ENCODE measurements at places on chromosomes 1 and 21.

DNA sequence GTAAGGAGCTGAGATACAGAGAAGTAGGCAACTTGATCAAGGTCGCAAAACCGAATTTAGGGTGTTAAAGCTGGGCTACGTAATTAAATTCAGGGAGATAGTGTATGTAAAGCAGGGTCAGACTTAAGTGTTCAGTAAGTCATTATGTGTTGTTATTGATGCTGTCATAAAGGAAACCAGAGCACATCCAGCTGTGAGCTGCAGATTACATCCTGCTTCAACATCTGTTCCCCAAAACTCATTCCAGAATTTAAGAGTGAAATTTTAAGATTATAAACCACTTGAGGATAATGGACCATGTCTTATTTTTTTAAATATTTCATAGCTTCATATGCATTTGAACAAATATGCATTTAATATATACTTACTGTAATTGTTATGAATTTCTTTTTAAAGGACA is 49.7 kb downstream of the IVNS1ABP start:
- no peak for DNase-seq

DNA sequence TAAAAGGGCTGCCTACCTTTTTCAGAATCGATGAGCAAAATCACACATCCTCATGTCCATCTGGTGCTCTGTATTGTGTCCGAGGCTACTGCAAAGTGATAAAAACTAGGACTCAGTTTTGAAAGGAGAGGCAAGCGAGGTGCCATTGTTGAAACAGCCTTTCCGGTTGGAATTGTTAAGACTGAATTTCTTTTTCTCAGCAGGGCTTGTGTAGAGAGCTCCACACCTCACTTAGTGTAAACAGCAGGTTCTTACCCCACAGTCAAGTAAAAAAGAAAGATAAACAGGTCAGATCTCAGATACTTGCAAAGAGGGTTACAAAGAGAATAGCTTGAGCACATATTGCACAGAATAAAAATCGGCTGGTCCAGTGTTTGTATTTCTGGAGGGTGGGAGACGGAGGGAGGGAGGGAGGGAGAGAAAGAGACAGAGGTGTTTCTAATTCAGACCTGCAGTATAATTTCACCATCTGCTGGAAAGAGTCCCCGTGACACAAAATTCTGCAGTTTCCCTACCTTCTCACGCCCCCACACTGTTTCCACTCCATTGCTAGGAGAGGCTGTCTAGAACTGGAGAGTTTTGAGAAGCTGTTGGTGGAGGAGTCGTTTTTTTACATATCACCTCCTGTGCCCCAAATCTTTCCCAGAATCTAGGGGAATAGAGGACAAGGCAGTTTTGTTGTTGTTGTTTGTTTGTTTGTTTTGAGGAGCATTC is 82.5 kb downstream of the EDEM3 start:
- DNase-seq, result no peak

- DNase-seq, result no peak
These were observed 26.5 kb upstream of the NTPCR start for GRCh38 chr1:232923739-232924386.

- no peak for DNase-seq
These were observed 1333.9 kb downstream of the AMY1C start for GRCh38 chr1:105083611-105084010.

- DNase-seq, result no peak
These were observed 171.9 kb downstream of the COL24A1 start for GRCh38 chr1:85984636-85985035.

DNA sequence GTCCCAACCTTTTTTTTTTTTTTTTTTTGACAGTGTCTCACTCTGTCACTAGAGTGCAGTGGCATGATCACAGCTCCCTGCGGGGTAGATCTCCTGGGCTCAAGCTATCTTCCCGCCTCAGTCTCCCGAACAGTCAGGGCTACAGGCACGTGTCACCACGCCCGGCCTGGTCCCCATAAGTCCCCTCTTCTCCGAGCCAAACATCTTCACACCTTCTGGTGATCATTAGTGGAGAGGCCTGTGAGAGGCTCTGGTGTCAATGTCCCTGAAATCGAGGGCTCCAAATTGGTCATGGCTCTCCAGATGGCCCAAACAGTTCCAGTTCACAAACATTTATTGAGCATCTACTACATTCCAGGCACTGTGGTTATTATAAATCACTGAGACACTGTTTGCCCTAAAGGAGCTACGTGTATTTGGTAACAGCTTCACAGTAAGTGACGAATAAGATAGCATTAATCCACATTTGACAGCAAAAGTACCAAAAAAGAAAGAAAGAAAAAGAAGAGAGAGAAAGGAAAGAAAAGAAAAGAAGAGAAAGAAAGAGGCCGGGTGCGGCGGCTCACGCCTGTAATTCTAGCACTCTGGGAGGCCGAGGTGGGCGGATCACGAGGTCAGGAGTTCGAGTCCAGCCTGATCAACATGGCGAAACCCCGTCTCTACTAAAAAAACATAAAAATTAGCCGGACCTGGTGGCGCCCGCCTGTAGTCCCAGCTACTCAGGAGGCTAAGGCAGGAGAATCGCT is 867 bp upstream of the TIMM17A start:
- DNase-seq, result no peak

- DNase-seq, result no peak
These were observed 56.0 kb upstream of the CASZ1 start for GRCh38 chr1:10852486-10852885.

- DNase-seq, result no peak
These were observed 20.4 kb downstream of the KIAA1614 start for GRCh38 chr1:180933141-180933540.

DNA sequence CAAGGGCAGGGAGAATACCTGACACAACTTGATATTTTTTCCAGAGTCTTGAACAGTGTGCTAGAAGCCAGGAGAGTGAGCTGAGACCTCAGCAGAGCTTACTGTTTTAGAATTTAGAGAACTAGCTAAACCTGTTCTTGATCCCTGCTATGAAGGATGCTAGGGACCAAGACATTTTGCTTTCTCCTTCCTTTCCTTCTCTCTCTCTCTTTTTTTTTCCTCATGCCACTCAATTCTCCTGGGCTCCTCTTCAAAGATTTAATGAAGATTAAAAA is 99.0 kb downstream of the NGF start:
- DNase-seq, result no peak

GRCh38 chr1:214847071-214847810 is 235.3 kb upstream of the KCNK2 start:
- DNase-seq, result no peak

- DNase-seq, result no peak
These were observed 422.9 kb downstream of the PTBP2 start for GRCh38 chr1:97144527-97144926.

GRCh38 chr21:28639737-28640136 is 352.9 kb downstream of the LTN1 start:
- no peak for DNase-seq

- no peak for DNase-seq
These were observed 2.4 kb downstream of the ELF3 start for GRCh38 chr1:202012544-202013478.

GRCh38 chr1:246035060-246035541 is 472.0 kb downstream of the SMYD3 start:
- no peak for DNase-seq

- no peak for DNase-seq
These were observed 511.8 kb upstream of the USP24 start for GRCh38 chr1:55726994-55727393.

DNA sequence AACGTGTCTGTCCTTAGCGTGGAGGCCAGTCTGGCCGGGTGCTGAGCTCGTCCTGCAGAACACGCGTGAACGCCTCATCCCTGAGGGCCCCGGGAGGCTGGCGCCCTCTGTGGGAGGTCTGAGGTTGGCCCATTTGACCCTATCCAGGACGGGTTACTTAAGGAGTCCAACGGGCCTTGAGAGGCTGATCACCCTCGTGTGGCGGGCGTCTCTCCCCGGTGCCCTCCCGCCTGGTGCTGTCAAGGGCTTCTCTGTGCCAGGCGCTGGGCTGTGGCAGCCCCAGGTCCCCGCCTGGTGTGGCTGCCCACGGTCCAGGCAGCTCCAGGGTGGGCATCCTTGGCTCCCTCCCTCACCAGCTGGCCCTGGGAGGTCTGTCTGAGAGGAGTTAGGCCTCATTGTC is 9.7 kb downstream of the SKI start:
- no peak for DNase-seq

DNA sequence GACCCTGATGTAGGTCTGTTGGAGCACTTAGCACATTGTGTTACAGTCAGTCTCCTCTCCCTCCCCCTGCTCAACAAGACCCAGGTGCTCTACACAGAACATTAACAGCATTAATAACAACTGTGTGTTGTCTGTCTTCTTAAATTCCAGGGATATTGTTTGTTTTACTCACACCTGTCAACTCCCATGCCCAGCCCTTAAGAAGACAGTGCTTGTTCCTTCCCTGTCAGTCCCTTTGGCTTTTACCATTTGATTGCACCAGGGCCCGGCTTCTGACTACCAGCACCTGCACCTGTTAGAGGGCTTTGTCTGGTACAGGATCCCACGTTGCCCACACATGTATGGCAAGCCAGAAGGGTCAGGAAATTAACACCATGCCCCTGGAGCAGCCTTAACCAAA is 11.7 kb downstream of the RIMKLA start:
- peak; percentile 45 for DNase-seq

DNA sequence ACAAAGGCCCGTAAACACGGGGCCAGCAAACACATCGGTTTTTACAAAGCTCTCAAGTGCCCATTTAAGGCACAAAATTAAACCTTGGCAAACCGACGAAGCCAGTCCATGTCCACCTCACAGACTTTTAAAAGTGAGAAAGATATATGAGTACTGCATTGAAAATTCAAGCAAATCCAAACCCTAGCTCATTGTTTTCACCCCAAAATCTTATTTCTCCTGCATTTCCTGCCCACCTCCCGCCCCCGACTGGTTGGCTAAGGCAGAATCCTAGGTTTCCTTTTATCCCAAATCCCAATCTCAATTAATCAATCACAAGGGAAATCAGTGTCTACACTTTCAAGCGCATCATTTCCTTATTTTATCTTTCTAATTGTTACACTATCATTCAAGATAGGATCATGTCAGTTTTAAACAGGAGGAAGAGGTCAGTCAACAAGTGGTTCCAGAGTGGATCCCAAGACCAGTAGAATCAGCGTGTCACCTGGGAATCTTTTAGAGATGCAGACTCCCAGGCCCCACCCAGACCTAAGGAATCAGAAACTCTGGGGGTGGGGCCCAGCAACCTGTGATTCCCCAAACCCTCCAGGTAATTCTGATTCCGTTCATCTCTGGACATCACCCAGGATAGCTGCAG is 1.7 kb upstream of the GNG4 start:
- DNase-seq, result no peak

DNA sequence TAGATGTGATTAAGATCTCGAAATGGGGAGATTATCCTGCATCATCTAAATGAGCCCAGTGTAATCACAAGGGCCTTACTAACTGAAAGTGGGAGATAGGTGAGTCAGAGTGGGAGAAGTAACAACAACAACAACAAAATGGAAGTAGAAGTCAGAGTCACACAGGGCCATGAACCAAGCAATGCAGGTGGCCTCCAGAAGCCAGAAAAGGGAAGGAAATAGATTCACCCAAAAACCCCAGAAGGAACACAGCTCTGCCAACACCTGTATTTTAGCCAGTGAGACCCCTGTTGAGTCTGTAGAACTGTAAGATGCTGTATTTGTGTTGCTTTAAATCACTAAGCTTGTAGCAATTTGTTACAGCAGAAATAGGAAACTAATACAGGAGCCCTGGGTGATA is 4.1 kb downstream of the TAGLN2 start:
- DNase-seq, result no peak

GRCh38 chr1:41582851-41583657 is 98.6 kb upstream of the EDN2 start:
- DNase-seq, result no peak

- peak; percentile 85 for DNase-seq
These were observed 1.7 kb upstream of the DUSP10 start for GRCh38 chr1:221743416-221744208.

DNA sequence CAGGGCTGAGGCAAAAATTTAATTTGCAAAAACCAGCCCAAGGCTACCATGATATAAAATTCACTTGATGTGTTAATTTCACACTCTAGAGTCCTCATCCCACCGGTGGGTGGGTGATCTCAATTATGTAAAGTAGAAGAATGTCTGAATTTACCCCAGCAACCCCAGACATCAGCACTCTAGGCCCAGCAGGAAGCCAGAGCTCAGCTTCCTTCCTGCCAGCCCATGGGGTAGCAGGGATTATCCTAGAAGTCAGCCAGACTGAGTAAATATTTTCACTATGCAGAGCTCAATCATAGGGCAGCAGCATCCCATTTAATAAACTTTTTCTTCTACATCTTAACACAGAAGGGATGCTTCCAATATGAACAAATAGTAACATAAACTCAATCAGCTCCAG is 71.0 kb downstream of the SIPA1L2 start:
- no peak for DNase-seq

GRCh38 chr1:39407896-39408640 is 83.4 kb upstream of the BMP8A start:
- no peak for DNase-seq

DNA sequence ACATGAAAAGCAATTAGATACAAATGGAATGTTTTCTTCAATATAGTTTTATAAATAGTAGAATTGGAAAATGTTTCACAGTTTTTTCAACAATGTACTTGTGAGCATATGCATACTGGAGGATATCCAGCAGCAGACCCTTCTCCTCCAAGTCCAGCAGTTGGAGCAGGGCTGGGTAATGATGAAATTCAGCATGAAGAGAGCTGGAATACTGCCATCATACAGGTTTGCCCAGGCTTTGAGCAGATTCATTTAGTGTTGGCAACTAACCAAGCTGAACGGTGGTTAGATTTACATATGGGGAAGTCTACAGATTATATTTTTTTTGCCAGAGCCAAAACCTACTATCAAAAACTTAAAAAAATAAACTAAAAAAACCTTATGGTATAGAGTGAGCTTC is 38.3 kb downstream of the WDR3 start:
- DNase-seq, result no peak

GRCh38 chr1:246283771-246284410 is 223.2 kb downstream of the SMYD3 start:
- no peak for DNase-seq

DNA sequence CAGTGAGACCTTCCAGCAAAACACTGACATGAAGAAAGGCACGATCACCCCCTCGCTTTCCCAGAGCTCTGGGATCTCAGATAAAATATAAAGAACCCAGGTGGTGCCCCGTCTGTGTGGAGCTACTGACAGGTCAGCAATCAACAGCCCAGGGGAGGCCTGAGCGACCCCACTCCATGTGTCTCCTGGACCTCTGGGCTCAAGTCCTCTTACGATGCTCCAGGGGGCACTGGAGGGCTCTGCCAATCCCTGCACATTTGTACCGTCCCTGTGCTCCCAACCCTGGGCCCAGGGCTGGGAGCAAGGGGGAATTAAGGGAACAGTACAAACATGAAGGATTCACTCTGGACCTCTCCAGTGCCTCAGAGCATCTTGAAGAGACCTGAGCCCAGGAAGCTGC is 12.5 kb downstream of the S100A7A start:
- no peak for DNase-seq

GRCh38 chr1:236035681-236036101 is 29.2 kb downstream of the NID1 start:
- no peak for DNase-seq

DNA sequence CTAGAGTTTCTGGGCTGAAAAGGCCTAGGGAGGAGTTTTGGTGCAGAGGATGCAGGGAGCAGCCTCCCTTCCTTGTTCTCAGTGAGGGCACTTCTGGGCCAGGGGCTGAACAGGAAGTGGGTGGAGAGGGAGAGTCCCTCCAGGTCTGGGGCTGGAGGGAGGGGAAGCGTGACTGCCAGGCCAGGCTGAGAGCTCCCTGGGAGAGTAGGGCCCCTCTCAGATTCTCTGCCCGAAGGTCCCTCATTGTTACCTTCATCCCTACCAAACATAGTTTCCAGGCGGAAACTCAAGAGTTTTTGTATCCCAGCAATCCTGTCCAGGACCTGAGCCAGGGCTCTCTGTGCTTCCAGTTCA is 36.8 kb downstream of the CITED4 start:
- no peak for DNase-seq

Data from NCI-H774 (cell line).